Activated CD4-positive, alpha-beta T cell treated with anti-CD3 and anti-CD28 coated beads, Interleukin-2, amount 50 U/mL, for 24 hours (primary cell): ENCODE measurements at places on chromosomes 3 and 15.

- no peak for DNase-seq
Measured at GRCh38 chr15:51494411-51495314, 127.9 kb downstream of the DMXL2 start.

GRCh38 chr3:15404767-15405166 is 22.6 kb downstream of the METTL6 start:
- DNase-seq = no peak

DNA sequence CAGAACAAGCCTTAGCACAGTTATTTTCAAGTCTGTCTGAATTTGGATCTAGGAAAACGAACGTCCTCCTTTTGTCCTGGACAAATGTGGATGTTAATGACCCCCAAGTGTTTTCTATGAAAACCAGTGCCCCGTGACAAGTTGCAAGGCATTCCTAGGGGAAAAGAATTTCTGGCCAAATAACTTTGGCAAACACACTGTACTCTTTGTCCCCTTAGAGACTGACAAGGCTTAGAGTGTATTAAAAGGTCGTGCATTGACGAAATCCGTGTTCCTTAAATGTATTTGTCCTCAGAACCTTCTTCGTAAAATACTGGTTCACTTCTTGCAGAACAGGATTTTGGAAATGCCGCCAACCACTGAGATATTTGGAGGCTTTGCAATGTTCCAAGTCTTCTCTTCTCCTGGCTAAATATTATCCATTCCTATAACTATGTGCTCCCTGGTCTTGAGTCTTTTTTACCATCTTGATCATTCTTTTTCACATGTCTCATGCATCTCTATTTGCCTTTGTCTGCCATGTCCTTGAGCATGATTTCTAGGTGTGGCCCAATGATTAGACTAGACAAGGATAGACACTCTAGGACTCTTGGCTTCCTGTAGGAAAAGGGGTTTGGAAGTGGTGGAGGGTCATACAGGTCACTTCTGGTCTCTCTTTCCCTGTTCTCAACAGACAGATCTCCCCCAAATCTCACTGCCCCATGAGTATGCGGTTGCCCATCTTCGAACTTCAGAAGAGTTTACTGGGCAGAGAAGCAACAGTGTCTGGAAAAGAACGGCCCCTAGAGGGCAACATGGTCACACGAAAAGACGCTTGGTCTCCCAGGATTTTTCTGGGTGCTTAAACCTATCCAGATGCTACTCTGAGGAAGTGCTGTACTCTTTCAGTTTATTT is 117.5 kb downstream of the EDEM1 start:
- no peak for DNase-seq

DNA sequence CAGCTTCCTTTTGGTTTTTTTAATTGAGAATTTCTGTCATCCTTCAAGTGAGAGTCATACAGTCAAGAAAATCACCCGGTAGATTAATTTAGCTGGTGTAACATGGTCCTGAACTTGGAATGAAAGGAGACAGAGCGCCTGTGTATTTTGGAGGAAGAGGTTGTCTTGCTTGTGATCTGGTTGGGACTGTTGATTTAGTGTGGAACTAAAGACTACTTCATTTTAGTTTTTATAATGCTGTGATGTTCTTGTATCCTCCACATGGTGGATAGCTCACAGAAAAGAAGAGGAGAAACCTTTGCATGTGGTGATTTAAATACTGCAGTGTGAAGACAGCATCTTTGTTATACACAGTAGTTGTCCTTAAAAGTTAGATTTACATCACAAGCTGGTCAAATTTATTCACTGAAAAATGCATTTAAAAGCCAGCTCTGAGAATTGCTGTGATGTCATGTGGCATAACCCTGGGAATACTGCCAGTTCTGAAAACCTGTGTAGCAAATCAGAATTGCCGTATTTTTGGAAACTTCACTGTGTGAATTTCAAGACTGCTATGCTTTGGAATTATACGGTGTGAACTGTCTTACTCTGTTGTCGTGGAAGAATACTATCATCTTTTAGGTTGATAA is 268.5 kb downstream of the PTPRG start:
- no peak for DNase-seq

DNA sequence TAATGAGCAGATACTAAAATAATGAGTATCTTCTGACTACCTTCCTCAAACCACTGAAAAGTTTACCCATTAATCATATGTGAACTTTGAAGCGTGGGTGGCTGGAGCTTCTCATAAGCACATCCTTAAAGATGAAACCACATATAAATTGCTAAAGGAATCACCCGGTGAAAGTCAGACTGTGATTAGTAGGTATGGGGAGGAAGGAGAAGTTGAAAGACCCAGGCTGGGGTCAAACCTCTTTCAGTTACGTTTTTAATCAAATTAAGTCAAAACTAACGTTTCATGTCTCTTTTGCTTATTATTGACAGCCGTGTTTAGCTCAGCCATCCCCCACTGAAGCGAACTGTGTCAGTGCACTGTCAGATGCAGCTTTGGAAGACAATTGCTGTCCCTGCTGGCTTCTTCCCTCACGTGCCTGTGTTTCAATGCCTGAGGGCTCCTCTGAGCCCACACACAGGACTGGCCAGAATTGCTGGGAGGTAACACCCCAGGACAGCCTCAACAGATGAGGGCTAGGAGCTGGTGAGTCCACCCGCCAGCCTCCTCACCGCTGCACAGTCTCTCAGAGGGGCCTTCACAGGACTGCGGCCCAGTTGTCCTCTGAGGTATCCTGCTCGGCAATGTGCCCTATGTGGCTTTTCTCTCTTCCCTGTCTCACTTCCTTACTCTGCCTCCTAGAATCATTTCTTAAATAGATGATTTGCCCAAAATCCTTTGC is 29.3 kb upstream of the SH3BP5 start:
- DNase-seq = peak; percentile 68

- no peak for DNase-seq
Measured at GRCh38 chr15:31811641-31812040, 218.7 kb upstream of the CHRNA7 start.

- DNase-seq = no peak
Measured at GRCh38 chr15:75900577-75900976, 3.1 kb upstream of the FBXO22 start.

- DNase-seq = no peak
Measured at GRCh38 chr3:141360888-141361598, 7.3 kb upstream of the ZBTB38 start.

DNA sequence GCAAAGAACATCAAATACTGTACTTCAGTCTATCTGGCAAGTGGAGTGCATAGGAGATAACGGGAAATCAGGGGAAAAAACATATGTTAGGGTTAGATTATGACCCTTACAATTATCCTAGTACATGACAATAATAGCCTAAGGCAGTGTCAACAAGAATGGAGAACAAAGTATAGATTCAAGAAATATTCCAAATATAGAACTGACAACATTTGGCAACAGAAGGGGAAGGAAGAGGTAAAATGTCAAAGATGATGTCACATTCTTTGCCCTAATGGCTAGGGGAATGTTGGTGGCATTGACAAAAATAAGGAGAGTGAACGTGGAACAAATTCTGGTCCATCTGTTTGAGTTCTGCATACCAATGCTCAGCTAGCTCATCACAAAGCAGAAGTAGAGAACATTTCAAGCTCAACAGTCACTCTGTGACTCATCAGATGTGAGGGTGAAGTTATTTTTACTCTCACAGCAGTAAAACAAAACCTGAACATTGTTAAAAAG is 15.5 kb upstream of the ATP8B4 start:
- no peak for DNase-seq

DNA sequence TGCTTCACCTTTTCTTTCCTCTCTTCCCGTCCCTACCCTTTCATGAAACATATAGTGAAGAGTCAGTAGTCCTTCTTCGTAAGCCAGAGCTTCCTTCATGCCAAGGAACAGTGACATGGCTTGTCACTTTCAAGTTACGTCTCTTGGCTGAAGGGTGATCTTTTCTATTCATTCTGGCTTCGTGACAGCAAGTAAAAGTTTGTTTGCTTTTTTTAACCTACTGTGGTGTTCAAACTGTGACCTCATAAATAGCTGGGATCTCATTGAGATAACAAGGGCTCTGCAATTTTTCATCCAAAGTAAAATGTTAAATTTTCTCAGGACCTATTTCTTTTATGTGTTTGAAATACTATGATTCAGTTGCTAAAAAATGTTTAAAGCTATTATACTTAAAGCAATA is 10.5 kb downstream of the CDIN1 start:
- no peak for DNase-seq

DNA sequence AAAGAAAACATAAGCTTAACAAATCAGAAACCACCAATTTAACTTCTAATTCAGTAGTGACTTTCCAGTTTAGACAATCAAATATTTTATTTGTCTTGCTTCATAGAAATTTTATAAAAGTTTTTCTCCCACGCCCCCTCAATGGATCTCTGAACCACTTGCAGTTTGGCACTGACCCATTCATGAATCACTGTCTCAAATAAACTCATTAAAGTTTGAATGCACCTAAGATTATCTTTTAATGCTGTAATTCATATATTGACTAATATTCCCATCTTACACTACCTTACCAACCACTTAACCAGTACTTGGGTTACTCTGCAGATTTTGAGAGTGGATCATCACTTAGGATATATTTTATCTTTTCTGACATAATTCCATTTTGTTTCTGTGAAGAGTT is 880.2 kb downstream of the OTOL1 start:
- no peak for DNase-seq

- DNase-seq = no peak
Measured at GRCh38 chr3:150259526-150260397, 148.3 kb upstream of the TSC22D2 start.
